Adipocyte (in vitro differentiated cells): ENCODE measurements at places on chromosomes 4 and X.
A peak's percentile ranks its signal among the peaks of the same experiment; 100 is the strongest.

GRCh38 chr4:188107931-188108843 is 1.2 kb downstream of the TRIML2 start:
- peak; percentile 59 for DNase-seq

DNA sequence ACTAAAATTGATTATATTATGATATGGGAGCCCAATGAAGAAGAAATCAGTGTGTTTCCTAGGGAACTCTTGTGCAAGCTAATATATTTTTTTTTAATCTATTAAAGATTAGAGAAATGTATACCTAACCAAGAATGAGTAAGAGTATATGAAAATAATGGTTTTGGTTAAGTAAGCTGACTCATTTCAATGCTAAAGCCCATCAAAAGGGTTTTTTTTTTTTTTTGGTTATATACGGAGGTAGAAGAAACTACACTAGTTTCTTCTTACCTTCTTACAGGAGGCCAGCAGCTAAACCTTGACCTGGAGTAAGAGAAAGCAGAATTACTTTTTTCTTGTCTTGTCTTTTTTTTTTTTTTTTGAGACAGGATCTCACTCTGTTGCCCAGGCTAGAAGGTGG is 27.5 kb downstream of the RUFY3 start:
- no peak for DNase-seq

DNA sequence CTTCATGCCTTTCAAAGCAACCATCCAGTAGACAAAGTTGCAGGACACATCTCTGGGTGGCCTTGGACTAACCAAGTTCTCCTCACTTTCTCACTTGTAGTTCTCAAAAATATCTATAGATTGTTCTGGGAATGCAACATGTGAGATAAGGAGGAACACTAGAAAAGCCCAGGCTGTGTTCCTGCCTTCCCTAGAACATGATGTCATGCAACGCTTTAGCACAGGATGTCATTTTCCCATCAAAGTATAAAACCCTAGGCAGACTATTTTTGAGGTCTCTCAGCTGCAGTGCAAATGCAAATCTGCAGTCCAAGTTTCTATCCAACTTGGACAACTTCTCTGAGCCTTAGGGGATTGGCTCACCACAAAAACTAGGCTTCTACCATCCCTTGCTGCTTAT is 78.8 kb upstream of the PCDH7 start:
- DNase-seq: no peak

- DNase-seq: no peak
Measured at GRCh38 chr4:2852481-2852921, 8.9 kb downstream of the ADD1 start.

DNA sequence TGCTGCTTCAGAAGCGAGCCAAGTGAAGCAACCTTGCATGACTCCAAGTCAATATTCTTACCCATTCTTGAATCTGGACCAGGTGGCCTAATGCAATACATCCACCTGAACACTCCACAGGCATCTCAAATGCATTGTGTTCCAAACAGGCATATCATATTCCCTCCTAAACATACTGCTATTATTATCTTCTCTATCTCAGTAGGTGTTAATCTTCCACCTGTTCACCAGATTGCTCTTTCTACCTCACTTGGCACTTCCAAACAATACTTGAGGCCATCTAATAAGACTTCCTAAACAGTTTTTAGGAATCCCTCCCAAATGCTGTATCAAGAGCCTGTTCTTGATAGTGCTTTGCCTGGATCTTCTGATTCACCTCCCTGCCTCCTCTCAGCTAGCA is 90.7 kb downstream of the GPRIN3 start:
- no peak for DNase-seq

DNA sequence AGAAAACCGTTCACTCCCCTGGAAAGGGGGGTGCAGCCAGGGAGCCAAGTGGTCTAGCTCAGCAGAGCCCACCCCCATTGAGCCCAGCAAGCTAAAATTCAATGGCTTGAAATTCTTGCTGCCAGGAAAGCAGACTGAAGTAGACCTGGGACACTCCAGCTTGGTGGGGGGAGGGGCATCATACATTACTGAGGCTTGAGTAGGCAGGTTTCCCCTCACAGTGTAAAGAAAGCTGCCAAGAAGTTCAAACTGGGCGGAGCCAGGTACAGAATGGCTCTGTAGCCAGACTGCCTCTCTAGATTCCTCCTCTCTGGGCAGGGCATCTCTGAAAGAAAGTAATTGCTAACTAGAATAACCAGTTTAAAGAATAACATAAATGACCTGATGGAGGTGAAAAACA is 372.3 kb upstream of the F9 start:
- DNase-seq: no peak

DNA sequence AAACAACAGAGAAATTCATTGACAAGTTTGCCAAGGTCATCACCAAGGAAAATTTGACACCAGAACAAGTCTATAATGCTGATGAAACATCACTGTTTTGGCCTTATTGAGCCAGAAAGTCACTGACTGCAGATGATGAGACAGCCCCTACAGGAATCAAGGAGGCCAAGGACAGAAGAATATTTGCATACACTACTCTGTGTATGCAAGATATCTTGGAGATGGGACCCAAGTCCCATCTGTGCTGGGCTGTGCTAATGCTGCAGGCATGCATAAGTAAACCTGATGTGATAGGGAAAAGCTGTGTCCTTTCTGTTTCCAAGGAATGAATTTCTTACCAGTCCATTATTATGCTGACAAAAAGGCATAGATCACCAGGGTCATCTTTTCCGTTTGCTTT is 126.8 kb downstream of the PAPSS1 start:
- no peak for DNase-seq

- no peak for DNase-seq
Measured at GRCh38 chr4:142913034-142913433, 66.9 kb upstream of the INPP4B start.

DNA sequence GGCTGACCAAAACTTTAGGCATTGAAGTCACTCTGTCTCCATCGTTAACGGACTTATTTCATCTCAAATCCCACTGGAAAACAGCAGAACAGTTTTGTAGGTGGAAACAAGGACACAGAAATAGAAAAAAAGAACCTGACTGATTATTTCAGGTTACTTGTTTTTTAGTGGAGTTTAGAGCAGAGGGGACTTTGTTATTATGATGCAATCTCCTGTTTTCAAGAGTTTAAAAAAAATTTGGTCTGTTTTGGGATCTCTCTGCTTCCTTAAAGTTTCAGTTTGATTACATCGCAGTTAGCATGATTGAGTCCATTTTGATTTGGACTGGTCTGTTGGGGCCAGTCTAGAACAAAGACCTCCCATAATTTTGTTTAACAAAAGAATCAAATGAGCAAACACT is 13.6 kb downstream of the PROM1 start:
- no peak for DNase-seq

GRCh38 chr4:10069075-10069642 is 47.4 kb downstream of the WDR1 start:
- DNase-seq: no peak

GRCh38 chr4:172480471-172480870 is 667.3 kb downstream of the GALNTL6 start:
- DNase-seq: peak; percentile 24

DNA sequence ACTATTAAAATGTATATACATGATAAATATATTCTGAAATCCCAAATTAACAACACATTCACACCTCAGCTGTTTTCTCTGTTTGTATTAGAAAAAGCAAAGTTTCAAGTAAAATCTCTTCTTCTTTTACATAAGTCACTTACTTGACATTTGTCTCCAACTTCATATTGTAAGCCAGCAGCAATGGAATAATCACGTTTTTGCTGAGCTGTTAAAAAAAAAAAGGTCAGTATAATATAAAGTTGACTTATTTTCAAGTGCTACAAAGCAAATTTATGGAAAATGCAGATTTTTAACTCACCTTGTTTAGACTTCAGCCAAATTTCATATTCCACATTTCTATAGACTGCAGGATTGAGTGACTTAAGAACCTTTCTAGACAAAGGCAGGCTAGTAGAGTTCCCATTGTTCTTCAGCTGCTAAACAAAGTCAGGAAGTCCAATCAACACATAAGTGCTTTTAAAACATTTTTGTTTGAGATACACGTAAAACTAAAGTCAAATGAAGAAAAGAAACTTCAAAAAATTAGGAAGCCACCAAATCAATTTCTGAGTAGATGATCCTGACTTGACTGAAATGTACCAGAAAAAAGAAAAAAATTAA is 25.0 kb downstream of the OTUD4 start:
- DNase-seq: no peak

DNA sequence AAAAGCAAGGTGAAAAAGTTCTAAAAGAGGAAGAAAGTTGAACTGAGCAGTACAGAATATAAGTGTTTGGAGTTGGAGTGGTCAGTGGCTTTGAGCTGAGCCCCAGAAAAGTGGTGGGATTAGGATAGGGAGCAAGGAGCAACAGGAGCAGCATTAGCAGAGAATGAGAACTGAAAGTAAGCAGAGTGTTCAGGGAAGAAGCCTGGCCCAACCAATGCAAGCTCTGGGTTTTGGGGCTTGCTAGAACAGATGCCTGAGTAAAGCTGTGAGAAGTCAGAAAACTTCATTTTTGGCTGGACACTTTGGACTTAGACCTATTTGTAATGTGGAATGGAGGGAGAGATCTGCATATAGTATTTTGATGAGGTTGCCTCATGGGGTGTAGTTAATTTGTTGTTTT is 17.8 kb downstream of the JADE1 start:
- peak; percentile 35 for DNase-seq

GRCh38 chrX:2652106-2652505 is 39.0 kb upstream of the CD99 start:
- no peak for DNase-seq

- no peak for DNase-seq
Measured at GRCh38 chr4:37953620-37954293, 6.4 kb upstream of the PTTG2 start.

DNA sequence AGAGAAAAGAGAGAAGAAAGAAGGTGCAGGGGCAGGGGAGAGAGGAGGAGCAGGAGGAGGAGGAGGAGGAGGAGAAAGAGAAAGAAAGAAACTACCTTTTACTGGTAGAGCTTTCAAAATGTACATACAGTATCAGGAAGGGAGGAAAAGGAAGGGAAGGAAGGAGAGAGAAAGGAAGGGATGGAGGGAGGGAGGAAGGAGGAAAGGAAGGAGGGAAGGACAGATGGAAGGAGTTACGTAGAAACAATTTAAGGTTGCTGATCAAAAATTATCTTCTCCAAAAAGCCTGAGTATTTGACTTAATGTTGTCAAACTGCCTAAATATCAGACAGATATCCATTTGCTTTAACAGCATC is 13.4 kb downstream of the TBC1D9 start:
- DNase-seq: no peak

DNA sequence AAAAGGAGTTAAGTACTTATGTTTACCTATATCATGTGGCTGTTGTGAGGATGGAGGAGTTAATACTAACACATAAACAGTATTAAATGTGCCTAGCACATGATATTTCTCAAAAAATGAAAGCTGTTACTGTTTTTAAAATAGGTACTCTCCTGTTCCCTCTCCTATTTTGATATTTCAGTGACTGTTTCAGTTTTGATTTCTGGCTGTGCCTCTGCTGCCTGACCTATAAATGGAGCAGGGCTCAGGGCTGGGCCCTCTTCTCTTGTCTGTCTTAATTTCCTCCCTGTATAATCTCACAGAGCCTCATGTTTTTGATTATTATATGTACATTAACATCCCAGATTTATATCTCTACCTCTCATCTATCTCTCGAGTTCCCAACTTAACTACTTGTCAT is 93.3 kb downstream of the UGT8 start:
- DNase-seq: no peak
